Karpas-422 (cell line): ENCODE measurements at places on chromosomes 4 and X. TPM values are rescaled to one million over a fixed set of nuclear protein-coding genes. Genes with fewer than 3 reads are reported as not detected.

The NCAPG gene
- total RNA-seq: 21.0 and 46.3 TPM in 2 replicates

The AKAP4 gene
- not detected in 2 replicates for total RNA-seq

The CABS1 gene
- not detected in 2 replicates for total RNA-seq

The LDOC1 gene
- total RNA-seq: not detected in 2 replicates

The UTP14A gene
- total RNA-seq: 14.0 and 34.2 TPM in 2 replicates

DNA sequence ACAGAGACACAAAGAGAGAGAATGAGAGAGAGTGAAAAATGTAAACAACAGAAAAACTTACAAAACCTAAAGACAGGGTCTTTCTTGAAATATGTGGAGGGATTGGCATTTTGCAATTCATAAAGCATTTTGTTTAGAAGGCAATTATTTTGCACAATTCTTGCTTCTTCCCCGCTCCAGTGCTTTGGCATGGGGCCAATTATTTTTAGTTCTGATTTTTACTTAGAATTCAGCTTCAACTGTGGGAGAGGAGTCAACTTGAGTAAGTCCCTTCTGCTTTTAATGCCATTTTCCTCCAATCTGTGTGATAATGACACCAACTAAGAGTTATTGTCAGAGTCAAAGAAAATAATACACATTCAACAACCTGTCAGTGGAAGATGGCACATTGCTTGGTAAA lies 1051.9 kb downstream of the NLGN4X start:
- no peak for DNase-seq

DNA sequence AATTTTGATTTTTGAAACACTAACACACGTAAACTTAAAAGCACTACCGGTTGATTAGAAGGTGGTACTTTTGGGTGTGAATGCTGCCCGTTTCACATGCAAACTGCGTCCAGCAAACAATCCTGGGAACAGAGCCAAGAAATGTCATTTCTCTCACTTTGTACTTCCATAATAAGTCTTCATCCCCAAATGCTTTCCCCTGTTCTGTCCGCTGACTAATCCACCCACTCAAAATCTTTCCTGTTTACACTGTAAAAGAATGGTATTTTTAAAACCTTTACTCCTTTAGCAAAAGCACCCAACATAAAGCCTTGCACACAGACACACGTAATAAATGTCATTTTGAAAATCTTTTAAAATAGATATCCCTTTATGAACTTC lies 39.1 kb upstream of the PDLIM5 start:
- DNase-seq: no peak

DNA sequence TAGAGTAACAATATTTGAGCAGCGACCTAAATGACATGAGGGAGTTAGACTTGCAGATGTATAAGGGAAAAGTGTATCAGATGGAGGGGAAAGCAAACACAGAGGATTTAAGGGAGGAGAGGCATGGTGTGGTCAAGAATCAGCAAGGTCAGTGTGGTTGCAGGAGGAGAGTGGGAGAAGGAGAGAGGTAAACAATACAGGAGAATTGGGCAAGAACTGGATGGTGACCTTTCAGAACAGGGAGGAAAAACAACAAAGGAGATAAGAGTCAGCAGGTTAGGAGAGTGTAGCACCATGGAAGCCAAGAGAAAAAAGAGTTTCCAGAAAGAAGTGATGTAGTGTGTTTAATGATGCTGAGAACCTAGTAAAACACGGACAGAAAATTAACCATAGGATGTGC lies 178.5 kb downstream of the PAPSS1 start:
- DNase-seq: no peak

DNA sequence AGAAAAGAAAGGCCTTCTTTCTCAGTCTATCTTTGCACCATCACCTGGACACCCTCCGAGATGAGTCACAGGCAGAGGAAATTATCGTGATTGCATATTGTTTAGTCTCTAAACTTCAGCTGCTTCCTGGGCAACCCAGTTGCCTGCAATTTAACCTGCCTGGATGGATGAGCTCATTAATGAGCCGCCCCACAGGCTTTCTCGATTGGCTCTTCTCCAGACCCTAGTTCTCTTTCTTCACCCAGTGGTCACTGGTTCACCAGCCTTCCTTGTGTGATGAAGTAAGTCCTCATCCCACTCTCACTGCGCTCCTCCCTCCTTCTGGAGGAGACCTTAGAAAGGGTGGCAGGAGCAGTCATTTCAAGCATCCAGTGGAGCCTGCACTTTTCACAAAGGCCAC lies 94.4 kb downstream of the SOWAHB start:
- no peak for DNase-seq

DNA sequence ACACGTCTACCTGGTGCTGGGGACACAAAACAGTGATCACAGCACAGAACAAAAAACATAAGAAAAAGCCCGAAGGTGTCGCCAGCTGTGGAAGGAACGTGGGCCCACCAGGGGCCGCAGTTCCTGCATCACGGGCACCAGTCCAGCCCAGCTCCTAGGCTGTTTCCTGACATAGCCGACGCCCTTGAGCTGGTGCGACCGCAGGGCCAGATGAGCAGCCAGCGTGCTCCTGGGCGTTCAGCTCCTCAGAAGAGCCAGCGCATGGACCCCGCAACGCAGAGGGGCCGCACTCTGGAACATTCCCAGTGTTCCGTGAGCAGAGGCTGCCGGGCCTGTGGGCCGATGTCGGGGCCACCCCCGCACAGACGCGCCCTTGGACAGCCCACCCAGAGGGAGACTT lies 44.1 kb downstream of the GAK start:
- DNase-seq: no peak
